Left kidney (tissue), 8 donors: ENCODE measurements at places on chromosomes 3 and 15. TPM values are rescaled to one million over a fixed set of nuclear protein-coding genes. Genes with fewer than 3 reads are reported as not detected.

DNA sequence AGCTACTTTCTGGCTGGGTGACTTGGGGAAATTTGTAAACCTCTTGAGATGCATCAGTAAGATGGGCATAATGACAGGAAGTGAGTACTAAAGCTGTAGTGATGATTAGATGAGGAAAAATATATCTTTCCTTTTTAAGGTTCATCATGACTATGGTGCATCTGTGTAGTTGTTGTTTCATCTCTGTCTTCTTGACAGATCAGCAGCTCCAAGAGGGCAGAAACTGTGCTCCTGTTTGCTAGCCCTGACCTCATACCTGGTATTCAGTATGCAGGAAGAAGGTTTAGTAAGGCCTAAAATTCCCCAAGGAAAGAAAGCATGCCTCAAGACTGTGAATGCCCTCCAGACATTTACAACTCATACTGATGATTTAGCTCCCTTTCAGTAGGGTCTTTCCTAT, 82.5 kb upstream of the PSMD6 start:
- DNase-seq: no peak

- DNase-seq: no peak
These were observed 58.7 kb downstream of the CLDN11 start for GRCh38 chr3:170477395-170477794.

DNA sequence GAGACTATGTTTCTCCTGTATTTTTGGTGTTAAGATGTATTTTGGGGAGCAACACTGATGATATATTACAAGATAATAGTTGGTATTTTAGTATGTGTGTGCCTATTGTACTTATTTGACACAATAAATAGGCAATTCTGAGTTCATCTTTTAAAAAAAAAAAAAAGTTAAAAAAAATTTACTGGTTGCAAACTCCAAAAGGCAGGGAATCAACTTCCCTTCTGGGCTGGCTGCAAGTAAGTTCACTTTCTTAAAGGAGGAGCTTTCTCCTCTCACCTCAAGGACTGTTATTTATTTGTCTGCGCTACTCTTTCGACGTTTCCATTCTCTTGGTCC, 335 bp upstream of the VPS8 start:
- DNase-seq: no peak

DNA sequence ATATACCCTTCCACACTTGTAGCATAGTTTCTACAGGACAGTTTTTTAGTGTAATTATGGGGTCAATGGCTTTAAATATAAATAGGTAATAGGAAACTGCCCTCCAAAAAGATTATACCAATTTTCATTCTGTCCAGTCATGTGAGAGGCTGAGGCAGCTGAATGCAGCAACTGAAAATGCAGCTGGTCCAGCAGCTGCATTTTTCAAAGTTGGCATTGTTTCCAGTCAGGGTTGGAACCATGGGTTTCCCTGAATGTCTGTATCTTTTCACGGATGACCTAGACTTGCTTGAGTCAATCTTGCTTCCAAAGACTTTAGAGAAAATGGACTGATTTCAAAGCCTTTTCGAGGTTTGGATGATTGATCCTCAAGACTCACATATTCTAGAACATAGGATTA, 9.9 kb upstream of the KNL1 start:
- no peak for DNase-seq

Gene SNAP23
- 126 TPM for polyA plus RNA-seq

DNA sequence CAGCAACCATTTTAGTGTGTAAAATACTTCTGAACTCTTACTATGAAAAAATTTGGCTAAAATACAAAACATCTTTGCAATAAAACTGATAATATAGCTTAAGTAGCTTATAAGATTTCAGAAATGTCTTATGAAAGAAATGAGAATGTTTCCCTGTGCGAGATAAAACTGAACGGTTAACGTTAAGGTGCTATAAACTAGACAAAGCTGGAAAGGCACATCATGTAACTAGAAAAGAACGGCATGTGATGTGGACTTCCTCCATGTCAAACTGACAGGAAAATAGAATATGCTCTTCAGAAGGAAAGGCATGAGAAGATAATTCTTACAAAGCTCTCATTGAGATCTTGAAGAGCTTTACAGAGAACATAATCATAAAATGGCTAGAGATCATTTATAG, 36.5 kb downstream of the NCK1 start:
- no peak for DNase-seq

- no peak for DNase-seq
These were observed 3.5 kb upstream of the MNS1 start for GRCh38 chr15:56468401-56468800.

DNA sequence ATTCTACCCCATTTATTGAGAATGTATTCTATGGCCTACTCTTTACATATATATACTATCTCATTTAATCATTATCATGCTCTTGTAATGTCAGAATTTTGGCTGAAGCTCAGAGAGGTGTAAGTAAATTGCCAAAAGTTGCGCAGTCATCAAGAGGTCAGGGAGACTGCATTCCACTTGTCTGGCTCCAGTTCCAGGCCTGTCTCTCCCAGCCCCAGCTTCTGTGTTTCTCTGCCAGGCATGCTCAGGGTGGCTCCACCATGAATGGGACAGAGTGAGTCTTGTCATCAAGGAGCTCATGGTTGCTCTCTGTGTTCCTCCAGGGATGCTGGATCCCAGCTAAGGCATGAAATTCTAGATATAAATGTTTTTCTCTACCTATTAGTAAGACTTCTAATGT, 635.1 kb upstream of the MDFIC2 start:
- no peak for DNase-seq

GRCh38 chr15:57538265-57538529, 53.5 kb upstream of the MYZAP start:
- DNase-seq: peak; percentile 56

Gene FBXW12
- polyA plus RNA-seq: 0.73 TPM

DNA sequence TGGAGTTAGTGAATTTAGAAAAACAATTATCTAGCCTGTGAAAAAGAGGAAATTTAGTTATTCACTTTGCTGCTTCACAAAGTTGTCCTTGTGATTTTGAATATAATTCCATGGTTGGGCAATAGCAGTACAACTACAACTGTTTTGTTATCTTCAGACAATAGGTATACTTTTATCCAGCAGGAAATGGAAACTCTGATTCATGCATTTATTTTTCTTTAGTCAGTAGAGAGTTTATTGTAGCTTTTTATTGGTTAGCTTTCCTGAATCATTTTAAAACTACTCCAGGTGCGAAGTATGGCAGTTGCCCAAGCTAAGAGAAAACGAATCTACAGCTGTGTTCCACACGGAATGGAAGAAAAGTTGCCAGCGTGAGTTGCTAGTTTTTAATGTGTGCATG, 80.3 kb downstream of the TM4SF4 start:
- no peak for DNase-seq

DNA sequence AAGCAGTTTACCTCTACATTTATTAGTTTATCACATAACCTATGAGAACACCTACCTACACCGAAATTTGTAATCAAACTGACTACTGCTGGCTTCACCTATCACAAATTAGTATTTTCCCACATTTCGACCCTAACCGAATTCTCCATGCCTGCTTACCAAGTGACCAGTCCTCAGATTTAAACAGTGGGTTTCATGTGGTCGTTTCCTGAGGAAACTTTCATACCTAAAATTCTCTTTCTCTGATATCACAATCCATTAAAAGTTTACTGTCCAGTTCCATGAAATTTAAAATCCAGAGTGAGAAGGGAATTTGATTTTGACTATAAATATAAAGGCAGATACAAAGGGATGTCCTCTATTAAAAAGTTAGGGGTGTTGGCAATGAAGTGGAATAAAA, 1.9 kb downstream of the PLOD2 start:
- no peak for DNase-seq

- DNase-seq: no peak
These were observed 30.5 kb upstream of the PLXNA1 start for GRCh38 chr3:126952261-126952982.
